Hematopoietic multipotent progenitor cell treated with erythropoietin and hydrocortisone succinate and interleukin-3 and kit ligand, for 4 days (in vitro differentiated cells): ENCODE measurements at places on chromosomes 6 and 20.

DNA sequence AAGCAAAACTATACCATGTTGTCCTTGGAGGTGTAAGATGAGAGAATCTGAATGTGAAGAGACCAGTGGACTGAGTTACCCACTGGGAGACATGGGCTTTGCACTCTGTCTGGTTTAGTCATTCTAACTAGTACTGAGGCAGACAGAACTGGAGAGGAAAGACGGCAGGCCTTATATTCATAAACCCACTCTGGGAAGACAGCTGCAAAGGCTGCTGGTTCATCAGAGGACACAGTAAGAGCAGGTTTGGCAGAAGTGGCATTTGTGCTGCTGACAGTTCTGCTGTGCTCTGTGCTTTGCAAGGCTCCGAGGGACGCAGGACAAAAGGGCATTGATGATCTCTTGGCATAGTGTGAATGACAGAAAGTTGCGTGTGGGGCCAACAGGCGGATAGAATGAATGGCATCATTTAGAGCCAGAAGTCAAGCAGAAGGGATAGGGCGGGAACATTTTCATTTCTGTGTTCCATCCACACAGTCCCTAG, 142.3 kb upstream of the TENT5A start:
- DNase-seq, result no peak

GRCh38 chr6:129865013-129865412, 3.9 kb upstream of the TMEM244 start:
- no peak for DNase-seq

DNA sequence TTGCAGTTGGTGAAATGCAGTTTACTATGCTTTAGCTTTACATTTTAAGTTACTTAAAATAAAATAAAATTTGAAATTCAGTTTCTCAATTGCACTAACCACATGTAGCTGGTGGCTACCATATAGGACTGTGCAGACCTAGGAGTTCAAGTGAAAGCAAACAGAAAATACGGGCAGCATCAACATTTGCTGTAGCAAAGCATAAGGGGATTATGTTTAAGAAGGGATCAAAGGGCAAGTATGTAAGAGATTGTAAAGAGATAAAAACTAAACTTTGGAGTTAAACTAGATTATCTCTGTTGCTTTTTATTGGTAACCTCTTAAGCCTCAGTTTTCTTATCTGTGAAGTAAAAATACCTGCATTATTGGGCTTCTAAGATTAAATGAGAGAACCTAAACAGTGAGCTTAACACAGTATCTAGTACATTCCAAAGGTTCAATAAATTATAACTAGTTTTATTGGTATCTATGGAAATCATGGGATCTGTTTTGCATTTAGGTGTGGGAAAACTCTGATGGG, 81.2 kb downstream of the SPTLC3 start:
- no peak for DNase-seq

GRCh38 chr20:39036011-39036410, 73.9 kb downstream of the DHX35 start:
- no peak for DNase-seq

- no peak for DNase-seq
Observed at GRCh38 chr6:90406142-90406794, 109.6 kb upstream of the BACH2 start.
